BE2C (cell line): ENCODE measurements at places on chromosomes 2 and 18.

DNA sequence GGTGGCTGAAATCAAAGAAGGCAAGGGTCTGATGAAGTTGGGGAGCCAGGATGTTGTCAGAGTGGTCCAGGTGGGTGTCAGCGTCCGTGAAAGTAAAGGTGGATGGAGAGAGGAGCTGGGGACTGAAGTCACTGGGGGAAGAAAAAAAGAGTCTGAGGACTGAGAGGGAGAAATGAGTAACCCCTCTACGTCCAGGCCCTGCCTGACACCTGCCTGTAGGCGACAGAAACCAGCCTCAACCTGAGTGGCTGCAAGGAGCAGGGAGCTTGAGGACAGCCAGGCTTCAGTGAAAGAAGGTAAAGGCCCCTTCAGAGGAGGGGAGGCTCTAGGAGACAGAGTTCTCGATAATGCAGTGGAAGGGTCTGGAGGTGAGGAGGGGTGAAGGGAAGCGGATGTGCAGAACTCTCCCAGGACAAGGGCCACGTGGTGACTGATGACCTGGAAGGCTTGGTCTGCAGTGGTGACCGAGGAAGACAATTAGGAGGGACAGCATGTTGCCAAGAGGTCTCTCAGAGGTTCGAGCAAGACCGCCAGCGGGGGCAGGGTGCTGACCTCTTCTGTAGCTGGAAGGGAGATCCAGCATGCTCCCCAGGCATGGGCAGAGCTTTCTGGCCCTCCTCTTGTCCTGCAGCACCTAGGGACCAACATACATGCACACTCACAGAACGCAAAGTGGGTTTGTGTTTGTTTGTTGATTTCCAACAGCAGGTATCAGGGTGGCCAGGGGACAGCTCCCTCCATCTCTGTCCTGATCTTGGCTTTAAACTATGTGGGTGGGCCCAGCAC, 86.6 kb upstream of the TMEM247 start:
- DNase-seq, result no peak

GRCh38 chr18:36035253-36035652, 32.1 kb downstream of the RPRD1A start:
- DNase-seq, result no peak

DNA sequence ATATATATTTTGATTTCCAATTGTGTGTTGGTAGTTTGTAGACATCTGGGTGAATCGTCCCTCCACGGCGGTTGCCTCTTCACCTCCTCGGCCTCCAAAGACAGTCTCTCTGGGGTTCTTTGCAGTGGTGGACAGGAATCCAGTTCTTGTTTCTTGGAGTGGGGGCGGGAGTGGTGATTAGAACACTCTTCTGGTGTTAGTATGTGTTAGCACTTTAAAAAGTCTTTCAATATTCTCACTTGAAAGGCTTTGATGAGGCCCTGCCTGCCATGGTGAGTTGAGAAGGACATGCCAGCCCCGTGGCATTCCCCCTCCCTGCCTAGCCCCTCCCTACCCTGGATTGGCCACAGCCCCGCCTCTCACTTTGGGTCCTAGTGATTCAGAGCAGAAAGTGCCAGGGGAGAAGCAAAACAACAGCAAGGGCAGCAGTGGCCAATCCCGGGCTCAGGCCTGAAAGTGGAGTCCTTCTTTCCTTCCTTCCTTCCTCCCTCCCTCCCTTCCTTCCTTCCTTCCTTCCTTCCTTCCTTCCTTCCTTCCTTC, 316.8 kb upstream of the HS6ST1 start:
- no peak for DNase-seq

GRCh38 chr2:49029406-49029805, 124.9 kb downstream of the FSHR start:
- DNase-seq, result no peak

GRCh38 chr2:173386738-173387065, 32.0 kb downstream of the CDCA7 start:
- DNase-seq, result no peak

- no peak for DNase-seq
These were observed 371.9 kb downstream of the NBAS start for GRCh38 chr2:15189216-15189615.
